ENCODE measurements at places on chromosomes 7 and 10. TPM values are rescaled to one million over a fixed set of nuclear protein-coding genes. Genes with fewer than 3 reads are reported as not detected.

The CALML3 gene
- not detected for total RNA-seq

The GNA12 gene
- 20.6 TPM for total RNA-seq

The PARG gene
- 23.1 TPM for total RNA-seq

The SCIN gene
- total RNA-seq: 0.40 TPM

The NPSR1 gene
- not detected for total RNA-seq

The PVRIG gene
- not detected for total RNA-seq

The C10orf67 gene
- total RNA-seq: 0.19 TPM

The BMPER gene
- 4.1 TPM for total RNA-seq

The FGFR2 gene
- not detected for total RNA-seq

The GALNT11 gene
- 77.6 TPM for total RNA-seq

Data from LHCN-M2 (cell line).